Frontal cortex (tissue), 4 donors: ENCODE measurements at places on chromosomes 13 and 19.

DNA sequence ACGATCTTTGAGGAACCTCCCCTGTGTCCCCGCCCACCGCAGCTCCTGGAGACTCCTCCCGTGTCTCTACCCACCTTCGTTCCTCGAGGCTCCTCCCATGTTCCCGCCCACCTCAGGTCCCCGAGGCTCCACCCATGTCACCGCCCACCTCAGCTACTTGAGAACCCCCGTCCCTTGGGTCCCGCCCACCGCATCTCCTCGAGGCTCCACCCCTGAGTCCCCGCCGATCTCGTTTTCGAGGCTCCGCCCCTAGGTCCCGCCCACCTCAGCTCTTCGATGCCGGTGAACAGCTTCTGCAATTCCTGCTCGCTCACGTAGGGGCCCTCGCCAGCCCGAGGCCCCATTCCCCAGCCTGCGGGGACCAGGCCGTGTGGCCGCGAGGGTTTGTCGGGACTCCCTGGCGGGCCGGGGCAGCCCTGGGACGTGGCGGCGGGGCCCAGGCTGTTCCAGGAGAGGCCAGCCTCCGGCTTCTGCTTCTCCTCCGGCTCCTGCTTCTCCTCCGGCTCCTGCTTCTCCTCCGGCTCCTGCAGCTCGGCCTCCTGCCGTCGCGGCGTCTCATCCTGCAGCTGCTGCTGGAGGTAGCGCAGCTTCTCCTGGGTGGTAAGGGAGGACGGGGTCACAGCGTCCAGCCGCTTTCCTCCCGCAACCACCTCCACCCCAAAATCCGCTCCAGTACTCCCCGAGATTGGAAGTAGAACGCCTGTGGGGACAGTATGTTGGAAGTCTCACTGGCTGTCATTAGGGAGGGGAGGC lies 16.7 kb downstream of the TSKS start:
- DNase-seq = peak; percentile 52

DNA sequence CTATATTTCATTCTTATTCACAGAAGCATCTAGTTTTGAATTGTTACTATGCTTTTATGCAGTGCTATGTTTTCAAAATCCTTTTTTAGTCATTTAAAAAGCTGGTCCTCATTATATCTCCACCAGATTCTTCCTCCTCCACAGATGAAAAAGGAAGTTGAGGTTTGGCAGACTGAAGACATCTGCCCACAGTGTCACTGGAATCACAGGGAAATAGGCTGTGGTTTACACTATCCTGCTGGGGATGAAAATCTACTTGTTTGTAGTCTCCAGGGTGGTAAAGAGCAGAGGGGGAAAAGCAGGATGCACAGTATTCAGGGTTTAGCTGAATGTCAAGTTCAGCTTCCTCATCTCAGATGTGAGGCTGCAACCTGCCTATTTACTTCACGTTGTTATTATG lies 351.2 kb downstream of the DNAJC15 start:
- no peak for DNase-seq

DNA sequence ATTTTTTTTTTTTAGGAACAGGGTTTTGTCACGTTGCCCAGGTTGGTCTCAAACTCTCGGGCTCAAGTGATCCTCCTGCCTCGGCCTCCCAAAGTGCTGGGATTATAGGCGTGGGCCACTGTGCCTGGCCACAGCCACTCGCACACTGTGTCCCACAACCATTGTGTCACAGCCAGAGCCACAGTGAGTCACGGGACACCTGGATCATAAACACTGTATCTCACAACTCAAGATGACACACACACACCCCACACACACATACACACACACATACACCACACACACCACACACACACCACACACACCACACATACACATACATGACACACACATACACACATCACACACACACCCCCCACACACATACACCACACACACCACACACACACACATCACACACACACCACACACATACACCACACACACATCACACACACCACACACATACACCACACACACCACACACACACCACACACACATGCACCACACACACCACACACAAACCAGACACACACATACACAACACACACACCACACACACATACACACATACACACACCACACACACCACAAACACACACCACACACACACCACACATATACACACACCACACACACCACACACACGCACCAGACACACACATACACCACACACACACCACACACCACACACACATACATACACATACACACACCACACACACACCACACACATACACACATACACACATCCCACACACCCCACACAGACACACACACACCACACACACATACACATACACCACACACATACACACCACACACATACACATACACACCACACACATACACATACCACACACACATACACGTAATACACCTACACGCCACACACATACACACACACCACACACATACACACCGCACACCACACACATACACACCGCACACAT lies 16.2 kb downstream of the ELAVL3 start:
- no peak for DNase-seq

GRCh38 chr19:43739439-43740235 lies 15.1 kb downstream of the SMG9 start:
- no peak for DNase-seq
